ENCODE measurements at places on chromosomes 12 and 14. TPM values are rescaled to one million over a fixed set of nuclear protein-coding genes. Genes with fewer than 3 reads are reported as not detected.

GRCh38 chr12:4412465-4412864 lies 33.0 kb upstream of the FGF23 start:
- no peak for DNase-seq

DNA sequence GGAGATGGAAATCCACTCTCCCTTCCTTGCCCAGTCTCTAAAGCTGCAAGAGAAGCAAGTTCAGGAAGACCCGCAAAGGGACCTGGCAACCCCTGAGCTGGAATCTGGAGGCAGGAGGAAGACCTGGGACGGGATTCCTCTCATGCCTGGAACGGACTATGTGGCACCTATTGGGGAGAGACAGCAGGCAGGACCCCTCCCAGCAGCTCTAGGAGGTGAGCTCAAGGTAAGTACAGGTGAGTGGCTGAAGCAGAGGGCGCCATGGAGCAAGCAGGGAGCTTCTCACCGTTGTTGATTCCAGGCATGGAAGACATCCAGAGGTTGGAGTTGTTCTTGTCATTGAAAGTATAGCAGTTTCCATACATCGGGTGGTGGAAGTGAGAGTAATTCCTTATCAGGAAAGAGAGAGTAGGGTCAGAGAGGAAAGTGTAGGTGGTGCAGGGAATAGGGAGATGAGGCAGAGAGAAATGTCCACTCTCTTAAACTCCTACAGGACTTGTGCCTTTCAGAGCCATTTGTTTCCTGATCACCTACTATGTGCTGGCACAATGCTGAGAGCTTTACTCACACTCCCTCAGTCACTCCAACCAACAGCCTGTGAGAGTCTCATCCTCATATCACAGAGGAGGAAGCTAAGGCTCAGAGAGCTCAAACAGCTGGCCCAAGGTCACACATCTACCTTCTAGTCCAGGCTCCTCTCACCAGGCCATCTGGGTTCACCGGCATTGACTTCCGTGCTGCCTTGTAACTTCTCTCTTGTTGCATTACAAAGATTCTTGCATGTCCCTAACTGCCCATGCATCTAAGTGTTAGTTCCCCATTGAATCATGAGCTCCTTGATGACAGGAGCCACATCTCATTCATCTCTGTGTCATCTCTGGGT lies 13.9 kb upstream of the TNFRSF1A start:
- no peak for DNase-seq

DNA sequence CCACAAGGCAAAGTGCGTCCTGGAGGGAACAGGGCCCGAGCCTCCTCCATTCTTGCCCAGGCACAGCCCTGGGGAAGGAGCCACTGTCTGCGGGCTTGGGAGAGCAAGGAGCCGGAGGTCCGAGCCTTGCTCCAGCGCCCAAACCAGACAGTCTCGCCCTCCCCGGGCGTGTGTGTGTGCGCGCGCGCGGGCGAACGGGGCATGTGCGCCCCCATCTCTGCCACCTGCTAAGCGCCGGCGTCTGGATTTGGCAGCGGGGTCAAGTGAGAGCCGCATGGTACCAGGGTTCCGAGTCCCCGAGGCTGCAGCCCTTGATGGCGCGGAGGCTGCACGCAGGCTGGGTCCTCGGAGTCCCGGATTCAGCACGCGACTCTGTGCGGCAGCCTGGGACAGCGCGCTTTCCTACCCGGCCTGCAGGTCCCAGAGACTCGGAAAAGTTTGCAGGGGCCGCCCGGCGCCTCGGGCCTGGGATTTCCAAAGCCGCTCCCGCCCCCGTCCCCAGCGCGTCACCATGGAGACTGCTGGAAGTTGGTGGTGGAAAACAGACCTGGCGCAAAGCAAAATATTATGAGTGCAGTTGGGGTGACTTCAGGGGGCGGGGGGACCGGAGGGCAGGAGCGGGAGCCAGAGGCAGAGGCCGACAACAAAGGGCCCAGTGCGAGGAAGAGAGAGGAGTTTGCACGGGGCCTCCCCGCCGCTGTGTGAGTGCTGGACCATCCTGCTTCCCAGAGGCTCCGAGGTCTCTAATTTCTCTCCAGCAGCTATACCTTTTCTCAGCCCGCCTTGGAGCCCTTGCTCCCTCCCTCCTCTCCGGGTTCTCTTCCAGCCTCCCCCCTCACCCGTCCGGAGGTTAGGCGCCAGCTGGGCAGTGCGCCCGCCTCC lies 4.2 kb downstream of the RFX4 start:
- no peak for DNase-seq

- no peak for DNase-seq
Observed at GRCh38 chr12:13379531-13380188, 183.1 kb downstream of the EMP1 start.

DNA sequence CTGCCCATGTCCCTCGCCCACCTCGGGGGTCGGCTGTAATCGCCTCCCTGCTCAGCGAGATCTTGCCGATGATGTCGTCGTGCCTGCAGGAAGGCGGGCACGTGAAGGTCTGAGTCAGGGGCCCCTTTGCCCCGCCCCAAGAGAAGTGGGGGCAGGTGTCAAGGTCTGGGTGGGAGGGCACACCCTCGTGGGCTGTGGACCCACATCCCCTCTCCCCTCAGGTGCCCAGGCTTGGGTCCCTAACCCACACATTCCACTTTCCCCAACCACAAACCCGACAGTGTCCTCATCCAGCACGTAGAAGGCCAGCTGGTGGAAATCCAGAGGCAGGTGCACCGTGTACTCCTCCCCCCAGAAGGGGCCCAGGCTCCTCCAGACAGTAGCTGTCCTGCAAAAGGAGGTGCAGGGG lies 7.8 kb downstream of the RASAL1 start:
- DNase-seq, result no peak

GRCh38 chr12:121628037-121628436 lies 1.7 kb downstream of the ORAI1 start:
- no peak for DNase-seq

GRCh38 chr12:5498076-5498475 lies 66.2 kb downstream of the NTF3 start:
- no peak for DNase-seq

DNA sequence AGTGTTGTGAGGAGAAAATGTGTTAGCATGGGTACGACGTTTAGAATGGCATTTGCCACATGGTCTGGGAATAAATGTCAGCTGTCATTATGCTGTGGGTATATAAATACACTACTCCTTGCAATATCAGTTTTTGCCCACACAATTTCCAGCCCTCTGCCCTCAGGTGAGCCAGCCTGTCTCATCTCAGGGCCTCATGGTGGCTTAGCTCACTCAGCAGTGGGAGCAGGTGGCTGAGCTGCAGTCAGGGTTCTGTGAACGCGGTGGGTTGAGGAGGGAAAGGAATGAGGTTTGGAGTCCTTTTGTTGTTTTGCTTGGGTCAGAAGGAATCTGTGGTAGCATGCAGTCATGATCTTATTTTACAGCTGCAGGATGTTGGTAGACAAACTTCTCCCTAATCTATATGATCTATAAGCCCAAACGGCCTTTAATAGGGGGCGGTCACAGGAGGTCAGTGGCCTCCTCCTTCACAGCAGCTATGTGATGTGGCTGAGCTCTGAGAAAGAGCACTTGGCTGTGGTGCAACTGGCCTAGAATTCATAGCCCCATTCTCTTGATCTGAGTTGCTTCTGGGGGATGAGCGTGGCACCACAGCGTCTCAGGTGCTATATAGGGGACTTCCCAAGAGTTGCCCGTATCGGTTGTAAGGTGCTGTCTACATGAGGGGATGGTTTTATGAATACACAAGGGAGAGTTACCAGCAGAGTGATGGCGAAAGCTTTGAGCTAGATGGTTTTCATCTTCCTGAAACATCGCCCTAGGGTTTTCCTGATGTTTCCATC lies 27.8 kb upstream of the KCNA5 start:
- no peak for DNase-seq

DNA sequence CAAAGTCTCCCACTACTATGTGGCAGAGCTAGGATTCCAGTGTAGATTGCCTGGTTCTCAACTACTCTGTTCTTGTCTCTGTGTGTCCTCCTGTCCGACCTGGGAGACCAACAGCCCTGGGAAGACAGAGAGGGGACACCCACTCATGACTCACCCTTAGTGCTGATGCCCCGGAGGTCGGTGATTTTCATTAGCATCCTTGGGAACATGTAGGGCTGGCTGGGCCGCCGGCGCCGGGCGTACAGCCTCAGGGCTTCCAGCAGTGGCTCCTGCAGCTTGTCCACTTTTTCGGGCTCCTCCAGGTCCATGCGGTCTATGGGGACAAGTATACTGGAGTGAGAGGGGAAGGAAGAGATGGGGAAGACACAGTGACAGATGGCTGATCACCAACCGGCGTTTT lies 5.9 kb upstream of the ITGB7 start:
- no peak for DNase-seq

DNA sequence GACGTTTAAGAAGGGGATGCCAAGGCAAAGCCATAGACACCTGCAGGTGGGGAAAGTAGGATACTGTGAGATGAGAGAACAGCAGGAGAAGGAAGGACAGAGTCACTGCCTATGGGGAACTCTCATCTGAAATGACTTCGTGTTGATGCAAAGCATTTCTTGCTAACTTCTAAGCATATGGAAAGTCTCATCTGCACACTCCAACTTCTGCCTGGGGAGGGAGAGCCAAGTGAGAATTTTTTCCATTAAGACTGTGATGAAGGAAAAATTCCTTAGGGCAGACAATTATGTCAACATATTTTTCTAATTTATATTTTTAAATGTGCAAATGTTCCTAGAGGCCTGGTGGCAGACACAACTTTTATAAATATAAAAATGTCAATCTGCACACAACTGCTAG lies 115.3 kb downstream of the IPO8 start:
- DNase-seq, result no peak

GRCh38 chr12:107684990-107685359 lies 624 bp upstream of the PWP1 start:
- DNase-seq, result peak; percentile 46

DNA sequence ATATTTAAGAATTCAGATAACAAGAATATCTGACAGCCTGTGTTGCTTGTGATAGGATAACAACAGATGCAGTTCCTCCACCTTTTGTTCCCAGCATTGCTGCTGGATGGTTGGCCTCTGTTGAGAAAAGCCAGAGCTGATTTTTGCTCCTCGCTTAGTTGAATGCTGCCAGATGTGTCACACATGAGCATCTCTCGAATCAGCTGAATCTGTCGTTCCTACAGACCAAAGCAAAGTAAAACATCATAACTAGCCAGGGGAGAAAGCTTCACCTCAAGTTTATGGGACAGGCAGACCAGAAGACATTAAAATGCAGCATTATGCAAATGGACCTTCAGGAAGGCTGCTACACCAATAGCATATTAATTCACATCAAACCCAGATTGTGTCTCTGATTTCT lies 20.1 kb downstream of the RACGAP1 start:
- DNase-seq, result no peak

GRCh38 chr14:102085488-102085887 lies 1.4 kb downstream of the HSP90AA1 start:
- no peak for DNase-seq

DNA sequence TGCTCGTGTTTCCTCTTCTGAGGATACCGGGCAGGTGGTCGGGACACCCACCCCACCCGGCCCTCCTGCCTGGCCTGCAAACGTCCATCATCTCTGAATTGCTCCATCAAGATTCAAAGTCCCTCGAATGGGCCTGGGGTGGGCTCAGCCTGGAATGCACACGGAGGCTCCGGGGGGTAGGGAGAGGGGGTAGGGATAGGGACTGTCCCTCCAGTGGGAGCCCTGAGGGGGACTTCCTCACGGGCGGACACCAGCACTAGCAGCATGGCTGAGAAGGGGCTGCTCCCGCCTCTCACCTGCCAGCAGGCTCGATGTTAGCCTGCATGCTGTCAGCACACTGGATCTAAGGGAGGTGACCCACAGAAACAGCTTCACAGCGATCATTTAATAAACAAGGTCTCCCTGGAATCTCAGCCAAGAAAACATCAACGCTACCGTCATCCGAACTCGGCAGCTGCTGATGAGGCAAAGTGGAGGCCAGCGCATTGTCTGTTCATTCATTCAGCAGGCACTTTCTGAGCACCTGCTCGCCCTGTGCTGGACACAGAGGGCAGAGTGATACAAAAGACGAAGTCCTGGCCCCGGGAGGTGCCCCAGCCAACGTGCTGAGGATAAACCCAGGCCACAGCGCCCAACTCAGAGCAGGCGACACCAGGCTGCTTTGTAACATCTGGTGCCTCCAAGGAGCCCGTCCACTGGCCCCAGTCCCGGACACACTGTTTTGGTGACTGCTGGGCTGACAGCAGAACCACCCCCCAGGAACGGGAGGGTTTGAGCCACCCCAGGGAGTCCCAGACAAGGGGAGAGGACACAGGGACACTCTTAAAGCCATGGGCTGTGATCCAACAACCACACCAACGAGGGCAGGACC lies 6.3 kb downstream of the TMEM179 start:
- no peak for DNase-seq

DNA sequence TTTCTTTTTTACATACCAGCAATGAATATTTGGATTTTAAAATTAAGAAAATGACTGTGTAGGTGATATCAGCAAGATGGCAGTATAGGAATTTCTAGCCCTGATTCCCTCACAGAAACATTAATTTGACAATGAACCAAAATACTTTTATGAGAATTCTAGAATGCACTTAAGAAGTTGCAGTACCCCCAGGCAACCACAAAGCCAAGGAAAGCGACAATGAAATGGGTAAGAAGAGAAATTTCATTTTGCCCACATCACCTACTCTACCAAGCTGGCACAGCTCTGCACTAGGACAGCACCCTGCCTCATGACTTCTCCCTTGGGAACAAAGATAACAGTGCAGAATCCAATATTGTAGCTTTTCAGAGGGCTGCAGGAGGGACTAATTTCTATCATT lies 6.6 kb downstream of the OR9K2 start:
- no peak for DNase-seq

GRCh38 chr14:74593241-74593953 lies 18.6 kb downstream of the LTBP2 start:
- no peak for DNase-seq

C14orf180 gene
- 2.8 TPM for total RNA-seq

TMEM119 gene
- total RNA-seq, result 2.6 TPM

AICDA gene
- total RNA-seq, result 0.28 TPM

Data from liver (tissue), 10 donors.